Ammon's horn (tissue), 1 donor: ENCODE measurements at places on chromosomes 2 and 18.

GRCh38 chr2:41410011-41410410 lies 637.8 kb upstream of the PKDCC start:
- no peak for DNase-seq

DNA sequence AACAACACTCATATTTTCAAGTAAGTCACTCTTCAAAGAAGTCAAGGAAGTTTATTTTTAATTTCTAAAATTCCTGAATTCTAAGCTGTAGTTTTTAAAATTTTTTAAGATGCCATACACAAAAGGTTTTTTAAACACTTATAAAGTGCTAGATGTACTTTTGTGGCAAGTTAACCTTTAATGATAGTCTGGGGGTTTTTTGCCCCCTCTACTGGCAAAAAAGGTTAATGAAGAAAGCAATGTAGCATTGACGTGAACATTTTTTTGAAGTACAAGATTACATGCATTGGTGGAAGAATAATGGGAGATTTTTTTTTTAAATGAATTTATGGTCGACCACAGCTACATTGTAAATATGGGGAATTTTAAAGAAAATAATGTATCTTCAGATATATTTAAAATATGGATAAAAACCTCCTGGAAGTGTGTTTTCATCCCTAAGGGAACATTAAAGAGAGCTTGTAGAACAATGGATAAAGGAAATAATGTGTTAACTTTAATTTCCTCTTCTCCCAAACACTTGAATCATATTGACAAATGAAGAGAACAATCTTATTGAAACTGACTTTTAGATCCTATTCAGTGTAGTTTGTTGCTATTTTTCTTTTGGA lies 12.6 kb downstream of the ITPRID2 start:
- DNase-seq: peak; percentile 15

DNA sequence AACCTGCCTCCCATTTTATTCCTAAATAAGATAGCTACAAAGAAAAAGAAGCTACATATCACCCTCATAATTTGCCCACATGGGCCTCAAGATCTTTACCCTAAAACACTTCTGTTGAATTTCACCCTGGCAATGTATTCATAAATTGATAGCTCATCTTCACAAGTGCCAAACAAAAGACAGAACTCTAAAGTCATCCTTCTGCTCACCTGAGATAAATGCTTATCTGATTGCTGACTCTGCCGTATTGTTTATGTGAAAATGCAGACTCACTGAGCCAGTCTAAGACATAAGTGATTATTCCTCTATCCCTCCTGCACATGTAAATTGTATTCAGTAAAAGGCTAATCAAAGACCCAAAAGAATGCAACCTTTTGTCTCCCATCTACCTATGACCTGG lies 2.0 kb downstream of the RDH14 start:
- no peak for DNase-seq

DNA sequence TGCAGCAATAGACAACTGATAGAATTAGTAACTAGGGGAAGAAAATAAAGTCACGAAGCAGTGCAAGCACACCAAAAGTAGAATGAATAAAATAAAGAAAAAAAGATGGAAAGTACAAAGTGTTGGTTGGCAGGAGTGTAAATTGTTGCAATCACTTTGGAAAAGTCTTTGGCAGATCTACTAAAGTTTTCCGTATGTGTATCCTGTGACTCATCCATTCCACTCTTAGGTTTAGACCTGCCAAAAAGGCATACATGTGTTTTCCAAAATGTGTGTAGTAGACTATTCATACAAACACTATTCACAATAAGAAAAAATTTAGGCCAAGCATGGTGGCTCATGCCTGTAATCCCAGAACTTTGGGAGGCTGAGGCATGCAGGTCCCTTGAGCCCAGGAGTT lies 282.1 kb upstream of the FSIP2 start:
- DNase-seq: no peak

GRCh38 chr2:36680012-36680411 lies 16.5 kb upstream of the VIT start:
- no peak for DNase-seq

- DNase-seq: no peak
These were observed 207.1 kb downstream of the SPAG16 start for GRCh38 chr2:213491376-213491775.

DNA sequence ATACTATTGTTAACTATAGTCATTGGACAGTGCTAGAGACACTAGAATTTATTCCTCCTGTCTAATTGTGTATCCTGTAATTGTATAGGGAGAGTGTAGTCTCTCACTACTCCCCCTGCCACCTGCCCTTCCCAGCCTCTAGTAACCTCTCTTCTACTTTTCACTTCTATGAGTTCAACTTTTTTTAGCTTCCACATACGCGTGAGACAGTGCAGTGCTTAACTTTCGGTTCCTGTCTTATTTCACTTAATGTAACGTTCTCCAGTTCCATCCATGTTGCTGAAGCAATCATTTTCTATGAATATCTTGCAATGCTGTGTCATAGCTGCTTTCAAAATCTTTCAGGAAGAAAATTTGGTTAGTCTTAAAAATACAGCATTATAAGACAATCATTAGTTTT lies 22.8 kb upstream of the RUFY4 start:
- DNase-seq: peak; percentile 44

DNA sequence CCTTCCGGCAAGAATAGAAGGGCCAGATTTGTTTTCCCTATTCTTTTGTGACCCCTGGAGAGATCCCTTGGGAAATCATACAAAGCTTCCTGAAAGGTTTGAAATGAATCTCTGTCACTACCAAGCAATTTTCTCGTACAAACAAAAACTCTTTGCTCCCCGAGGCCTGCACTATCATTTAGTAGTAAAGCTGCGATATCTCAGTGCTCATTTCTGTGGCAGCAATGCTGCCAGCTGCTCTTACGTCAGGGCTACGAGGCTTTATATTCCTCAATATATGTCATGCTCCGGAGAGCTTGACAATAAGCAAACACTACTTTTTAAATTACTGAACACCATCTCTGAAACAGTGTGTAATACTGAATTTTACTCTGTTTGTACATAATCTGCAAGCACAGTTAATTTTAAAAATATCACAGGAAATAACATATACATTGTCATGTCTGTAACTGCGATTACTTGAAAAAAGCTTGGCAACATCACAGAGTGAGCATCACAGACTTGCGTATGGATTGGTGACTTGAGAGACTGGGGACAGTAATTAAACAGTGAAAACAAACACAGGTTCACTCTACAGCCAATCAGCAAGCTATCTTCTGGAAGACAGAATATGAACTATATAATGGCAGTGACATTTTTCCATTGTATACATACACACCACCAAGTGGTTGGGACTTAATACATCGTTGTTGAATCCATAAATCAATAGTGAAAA lies 403.3 kb upstream of the NETO1 start:
- DNase-seq: no peak
